ENCODE measurements at places on chromosomes 4 and X.

- no peak for DNase-seq
Measured at GRCh38 chr4:71287305-71287704, 51.5 kb upstream of the SLC4A4 start.

- DNase-seq, result no peak
Measured at GRCh38 chrX:3713225-3713936, at the start of gene PRKX. TSS of gene PRKX (minus strand) at chrX:3713649. CDS start at chrX:3713253, 396 bp downstream.

DNA sequence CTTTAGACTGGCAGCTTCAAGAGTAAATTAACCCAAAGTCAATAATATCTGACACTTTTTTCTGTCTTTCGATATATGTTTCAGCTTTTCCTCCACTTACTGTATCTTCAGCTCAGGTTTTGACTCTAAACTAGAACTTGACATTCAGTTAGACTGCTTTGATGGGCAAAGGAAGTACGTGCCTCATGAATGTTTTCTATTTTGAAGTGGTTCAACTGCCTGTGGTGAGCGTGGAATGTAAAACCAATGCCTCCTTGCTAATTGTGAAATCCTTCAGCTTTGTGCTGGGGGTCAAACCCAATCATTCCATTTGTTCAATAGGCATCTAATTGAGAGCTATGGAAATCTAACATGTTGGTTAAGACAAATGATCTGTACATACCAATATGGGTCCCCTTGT, 857.0 kb upstream of the HTR2C start:
- no peak for DNase-seq

DNA sequence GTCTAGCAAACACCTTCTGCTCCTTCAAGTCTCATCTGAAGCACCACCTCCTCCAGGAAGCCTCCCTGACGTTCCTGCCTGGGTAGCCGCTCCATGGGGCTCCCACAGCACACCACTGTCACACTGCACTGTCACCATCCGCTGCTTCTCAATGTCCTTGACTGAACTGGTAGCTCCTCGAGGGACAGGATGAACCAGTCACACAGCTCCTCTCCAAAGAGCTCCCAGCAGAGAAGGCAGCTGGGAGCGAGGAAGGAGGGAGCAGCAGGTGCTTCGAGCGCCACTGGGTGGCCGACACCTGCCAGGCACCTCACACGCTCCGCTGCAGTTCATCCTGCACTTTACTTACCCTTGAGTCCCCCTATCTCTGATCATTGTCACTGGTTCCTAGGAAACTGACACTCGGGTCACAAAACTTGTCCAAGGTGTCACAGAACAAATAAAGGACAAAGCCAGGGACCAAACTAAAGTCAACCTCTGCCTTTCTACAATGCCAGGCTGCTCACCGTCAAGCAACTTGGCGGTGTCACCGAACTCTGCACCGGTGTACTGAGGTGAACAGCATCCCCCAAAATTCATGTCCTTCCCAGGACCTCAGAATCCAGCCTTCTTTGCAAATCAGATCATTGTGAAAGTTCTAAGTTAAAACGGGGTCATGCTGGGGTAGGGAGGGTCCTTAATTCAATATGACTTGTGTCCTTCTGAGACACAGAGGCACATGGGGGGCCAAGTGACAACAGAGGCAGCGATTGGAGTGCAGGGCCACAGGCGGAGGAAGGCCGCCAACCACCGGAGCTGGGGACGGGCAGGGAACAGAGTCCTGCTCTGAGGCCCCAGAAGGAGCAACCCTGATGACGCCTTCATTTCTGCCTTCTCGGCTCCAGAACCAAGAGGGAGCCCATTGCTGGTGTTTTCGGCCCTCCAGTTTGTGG, 5.5 kb upstream of the S100P start:
- DNase-seq, result no peak

GRCh38 chrX:13533726-13534125, 35.7 kb upstream of the EGFL6 start:
- DNase-seq, result no peak

GRCh38 chr4:89837993-89838390, 1.0 kb upstream of the SNCA start:
- DNase-seq, result no peak

GRCh38 chrX:44669626-44670025, 127.0 kb upstream of the FUNDC1 start:
- DNase-seq, result no peak

GRCh38 chr4:124151031-124151430, 561.5 kb downstream of the ANKRD50 start:
- DNase-seq, result no peak

GRCh38 chr4:8696369-8697127, 104.0 kb downstream of the CPZ start:
- DNase-seq, result no peak

DNA sequence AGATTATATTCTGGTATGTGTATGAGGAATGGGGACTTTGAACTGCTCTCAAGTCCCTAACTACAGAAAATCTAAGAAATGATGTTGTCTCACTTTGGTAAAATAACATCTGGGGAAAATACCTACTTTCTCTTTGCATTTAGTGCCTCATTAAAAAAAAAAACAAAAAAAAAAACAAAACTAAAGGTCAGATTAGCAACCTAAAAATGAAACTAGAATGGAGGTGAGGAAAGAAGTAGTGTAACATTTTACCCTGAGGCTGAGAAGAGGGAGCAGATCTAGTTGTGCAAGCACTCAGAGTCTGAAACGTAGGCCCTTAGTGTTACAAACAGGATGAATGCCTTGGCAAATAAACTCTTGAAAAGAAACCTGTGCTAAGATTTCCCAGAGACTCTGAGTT, 56.0 kb downstream of the VGLL1 start:
- no peak for DNase-seq

DNA sequence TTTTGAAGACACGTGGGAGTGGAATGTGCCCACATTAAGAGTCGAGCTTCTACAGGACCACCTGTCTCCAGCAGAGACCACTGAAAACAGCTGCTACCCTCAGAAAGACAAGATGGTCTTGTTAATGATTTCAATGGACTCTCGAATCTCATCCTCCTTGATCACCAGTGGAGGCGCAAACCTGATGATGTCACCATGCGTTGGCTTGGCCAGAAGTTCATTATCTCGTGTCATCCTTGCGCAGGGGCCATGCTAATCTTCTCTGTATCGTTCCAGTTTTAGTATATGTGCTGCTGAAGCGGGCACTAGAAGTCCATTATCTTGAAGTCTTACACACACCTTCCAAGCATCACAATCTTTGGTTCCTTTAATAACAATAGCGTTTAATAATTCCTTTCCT, 23.3 kb downstream of the SPACA5B start:
- no peak for DNase-seq

- no peak for DNase-seq
Measured at GRCh38 chr4:134313591-134313990, 112.0 kb upstream of the PABPC4L start.

DNA sequence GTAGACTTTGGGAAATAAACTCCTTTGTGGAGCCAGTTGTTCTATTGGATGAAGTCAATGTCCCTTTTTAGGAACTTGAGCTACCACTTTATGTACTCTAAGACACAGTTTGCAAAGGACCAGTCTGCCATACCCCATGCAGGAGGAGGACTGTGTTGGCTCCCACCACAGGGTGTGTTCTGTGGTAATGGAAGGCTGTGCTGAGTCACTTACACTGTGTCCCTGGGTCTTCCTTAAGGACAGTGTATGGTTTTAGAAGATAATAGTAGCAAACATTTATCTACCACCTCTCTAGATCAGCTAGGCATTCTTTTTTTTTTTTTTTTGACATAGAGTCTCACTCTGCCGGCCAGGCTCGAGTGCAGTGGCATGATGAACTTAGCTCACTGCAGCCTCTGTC, 184.0 kb upstream of the PGRMC2 start:
- no peak for DNase-seq

GRCh38 chrX:50000937-50001542, 78.6 kb downstream of the CLCN5 start:
- no peak for DNase-seq

DNA sequence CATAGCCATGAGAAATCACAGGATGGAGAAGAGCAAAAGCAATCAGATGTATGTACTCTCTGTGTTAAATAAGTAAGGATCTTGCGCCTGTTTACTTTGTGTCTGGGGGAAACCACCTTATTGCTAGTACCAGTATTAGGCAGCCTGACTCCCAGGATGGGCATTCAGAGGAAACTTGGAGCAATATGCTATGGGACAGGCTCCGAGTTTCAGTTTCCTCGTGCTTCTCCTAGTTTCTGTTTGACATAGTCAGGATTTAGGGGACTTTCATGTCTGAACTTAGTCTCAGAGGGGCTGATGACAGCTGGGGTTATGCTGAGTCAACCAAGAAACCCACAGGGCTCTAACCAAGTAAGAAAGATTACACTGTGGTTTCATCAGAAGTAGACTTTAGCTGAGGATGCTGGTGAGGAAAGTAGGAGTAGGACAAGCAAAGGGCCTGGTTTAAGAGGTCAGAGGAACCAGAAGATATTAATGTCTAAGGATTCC, 13.5 kb downstream of the NSUN7 start:
- no peak for DNase-seq

- no peak for DNase-seq
Measured at GRCh38 chrX:13430136-13430827, 110.4 kb upstream of the ATXN3L start.

GRCh38 chr4:135240796-135241195, 1039.2 kb upstream of the PABPC4L start:
- DNase-seq, result no peak

- no peak for DNase-seq
Measured at GRCh38 chrX:54825716-54826438, 18.3 kb downstream of the MAGED2 start.

GRCh38 chrX:43269201-43269600, 386.9 kb upstream of the MAOA start:
- DNase-seq, result no peak

GRCh38 chr4:139642364-139642763, 23.3 kb upstream of the MGST2 start:
- DNase-seq, result no peak

All from brain pericyte (primary cell).